ENCODE measurements at places on chromosomes 3 and 15.

- no peak for DNase-seq
Observed at GRCh38 chr15:64842096-64842939, 603 bp downstream of the PLEKHO2 start.

GRCh38 chr3:87069971-87070370 is 79.0 kb upstream of the VGLL3 start:
- DNase-seq, result peak; percentile 22

- DNase-seq, result no peak
Observed at GRCh38 chr15:36359286-36359685, 220.1 kb upstream of the CDIN1 start.

DNA sequence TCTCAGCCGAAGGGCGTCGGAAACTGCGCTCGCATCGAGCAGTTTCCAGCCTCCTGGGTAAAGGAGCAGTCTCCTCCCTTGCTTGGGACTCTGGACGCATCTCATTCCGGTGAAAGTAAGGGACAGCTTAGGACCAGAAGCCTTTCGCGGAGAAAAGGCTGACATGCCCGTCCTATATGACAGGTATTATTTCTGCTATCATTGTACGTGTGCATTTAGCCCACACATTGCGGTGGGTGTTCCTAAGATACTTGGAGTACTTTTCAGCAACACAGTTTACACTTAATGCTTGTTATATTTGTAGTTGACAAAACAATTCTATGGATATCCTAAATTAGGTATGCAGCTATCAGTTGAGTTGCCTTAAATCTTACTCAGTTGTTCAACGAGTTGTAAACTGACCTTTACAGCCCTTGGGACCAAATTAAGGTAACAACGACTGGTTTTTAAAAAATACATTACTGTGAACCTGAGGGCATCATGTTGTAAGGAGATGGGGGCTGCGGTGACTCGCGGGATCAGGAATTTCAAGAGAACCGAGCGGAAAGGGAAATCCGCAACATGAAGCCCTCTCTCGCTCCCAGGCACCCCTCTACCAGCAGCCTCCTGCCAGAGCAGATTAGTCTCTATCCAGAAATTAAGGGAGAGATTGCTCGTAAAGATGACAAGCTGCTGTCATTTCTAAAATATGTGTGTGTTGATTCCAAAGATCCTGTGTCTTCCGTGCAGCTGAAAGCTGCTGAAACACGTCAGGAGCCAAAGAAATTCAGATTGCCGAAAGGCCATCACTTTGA is 632 bp upstream of the COPS2 start:
- DNase-seq, result no peak

GRCh38 chr15:75659928-75660645 is 12.4 kb downstream of the SNX33 start:
- DNase-seq, result no peak

GRCh38 chr3:72548981-72549380 is 299.3 kb downstream of the SHQ1 start:
- DNase-seq, result no peak

DNA sequence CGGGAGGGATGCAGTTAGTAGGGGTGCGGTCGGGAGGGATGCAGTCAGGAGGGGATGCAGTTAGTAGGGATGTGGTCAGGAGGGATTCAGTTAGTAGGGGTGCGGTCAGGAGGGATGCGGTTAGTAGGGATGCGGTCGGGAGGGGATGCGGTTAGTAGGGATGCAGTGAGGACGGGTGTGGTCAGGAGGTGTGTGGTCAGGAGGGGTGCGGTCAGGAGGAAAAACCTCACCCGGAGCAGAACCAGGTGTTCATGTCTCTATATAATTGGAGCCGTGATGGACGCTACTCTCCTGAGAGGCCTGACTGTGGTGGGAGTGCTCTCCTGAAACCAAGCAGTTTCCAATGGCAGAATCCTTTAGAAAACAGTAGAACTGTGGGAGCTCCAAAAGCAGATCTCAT is 95.8 kb downstream of the BDH1 start:
- no peak for DNase-seq

- DNase-seq, result no peak
Observed at GRCh38 chr15:85964471-85964870, 115.2 kb upstream of the AGBL1 start.

All from small intestine (tissue), 16 donors.